ENCODE measurements at places on chromosomes 2 and 18.

DNA sequence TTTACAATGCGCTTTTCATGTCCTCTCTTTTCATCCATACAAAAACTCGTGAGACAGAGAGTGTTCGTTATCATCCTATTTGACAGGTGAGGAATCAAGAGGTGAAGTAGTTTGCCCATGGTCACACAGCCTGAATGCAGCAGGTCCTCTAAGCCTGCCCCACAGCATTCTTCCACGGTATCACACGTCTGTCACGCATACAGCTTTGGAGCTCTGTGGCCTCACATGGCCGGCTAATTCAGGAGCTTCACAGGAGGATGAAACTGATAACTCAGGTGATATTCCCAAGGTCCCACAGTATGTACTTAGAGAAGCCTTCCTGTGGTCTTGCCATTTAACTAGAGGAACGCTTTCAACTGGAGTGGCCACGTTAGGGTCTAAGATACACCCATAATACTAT is 59.0 kb downstream of the MYO5B start:
- no peak for DNase-seq

DNA sequence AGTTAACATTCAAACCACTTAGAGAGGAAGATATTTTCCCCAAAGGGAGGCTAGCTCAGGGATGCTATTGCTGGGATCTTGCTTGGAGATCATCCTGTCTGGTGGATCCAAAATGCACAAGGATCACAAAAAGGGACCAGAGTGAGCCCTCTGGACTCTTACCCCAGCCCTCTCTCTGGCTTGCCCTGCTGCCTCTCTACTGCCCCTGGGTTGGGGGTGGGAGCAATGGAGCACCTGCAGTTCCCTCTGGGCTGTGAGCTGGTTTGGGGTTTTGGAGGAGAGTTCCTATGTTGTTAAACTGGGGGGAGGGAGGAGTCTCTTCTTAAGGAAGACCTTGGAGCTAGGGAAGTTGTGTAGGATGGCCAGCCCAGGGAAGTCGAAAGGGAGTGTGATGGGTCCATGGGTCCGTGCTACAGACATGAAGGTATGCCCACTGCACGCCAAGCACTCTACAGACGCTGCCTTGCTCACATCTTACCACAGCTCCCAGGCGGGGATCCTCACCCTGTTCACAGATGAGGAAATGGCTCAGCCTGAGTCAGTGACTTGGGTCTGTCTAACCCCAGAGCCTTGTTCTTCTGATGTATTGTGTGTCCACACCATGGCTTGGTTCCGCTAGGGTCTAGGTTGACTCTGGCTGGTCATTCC is 3.8 kb downstream of the LBH start:
- peak; percentile 86 for DNase-seq

DNA sequence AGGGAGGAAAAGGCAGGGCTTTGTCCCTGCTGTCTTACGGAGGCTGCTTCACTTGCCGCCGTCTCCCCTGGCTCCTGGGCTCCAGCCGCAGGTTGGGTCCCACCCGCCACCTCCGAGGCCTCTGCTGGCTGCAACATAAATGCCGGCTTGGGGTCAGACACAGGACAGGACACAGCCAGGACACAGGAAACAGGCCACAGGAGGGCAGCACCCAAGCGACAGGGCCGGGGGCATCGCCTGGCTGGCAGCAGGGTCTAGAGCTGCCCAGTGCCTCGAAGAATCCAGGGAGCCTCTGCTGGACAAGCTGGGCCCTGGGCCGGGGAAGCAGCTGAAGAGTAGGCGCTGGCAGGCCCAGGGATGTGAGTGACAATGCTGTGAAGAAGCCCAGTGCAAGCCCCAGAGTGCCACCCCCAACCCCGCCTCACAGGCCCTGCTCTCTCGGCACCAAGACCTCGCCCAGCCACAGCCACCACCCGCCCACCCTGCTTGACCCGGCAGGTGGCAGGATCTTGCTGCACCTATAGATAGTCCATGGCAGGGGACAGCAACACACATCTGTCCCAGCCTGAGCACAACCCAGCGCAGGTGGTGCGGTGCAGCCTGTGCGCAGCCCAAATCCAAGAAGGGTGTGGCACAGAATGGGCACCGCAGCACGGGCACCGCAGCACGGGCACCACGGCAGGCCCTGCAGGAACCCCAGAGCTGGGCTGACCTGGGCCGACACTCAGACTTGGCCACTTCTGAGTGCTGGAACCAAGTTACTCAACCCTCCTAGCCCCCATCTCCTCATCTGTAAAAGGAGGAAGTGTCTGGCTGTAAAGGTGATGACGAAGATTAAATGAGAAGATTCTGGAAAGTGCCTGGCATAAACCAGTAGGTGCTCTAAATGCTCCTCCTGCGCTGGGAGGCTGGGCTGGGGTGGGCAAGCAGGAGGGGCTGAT is 55.6 kb downstream of the BIN1 start:
- no peak for DNase-seq

GRCh38 chr2:48674933-48675332 is 57.3 kb downstream of the GTF2A1L start:
- no peak for DNase-seq

GRCh38 chr2:23939987-23940717 is at the start of gene UBXN2A:
TSS of gene UBXN2A (plus strand) at chr2:23940463. CDS start at chr2:23958315, 17,852 bp downstream.
- DNase-seq: peak; percentile 79

DNA sequence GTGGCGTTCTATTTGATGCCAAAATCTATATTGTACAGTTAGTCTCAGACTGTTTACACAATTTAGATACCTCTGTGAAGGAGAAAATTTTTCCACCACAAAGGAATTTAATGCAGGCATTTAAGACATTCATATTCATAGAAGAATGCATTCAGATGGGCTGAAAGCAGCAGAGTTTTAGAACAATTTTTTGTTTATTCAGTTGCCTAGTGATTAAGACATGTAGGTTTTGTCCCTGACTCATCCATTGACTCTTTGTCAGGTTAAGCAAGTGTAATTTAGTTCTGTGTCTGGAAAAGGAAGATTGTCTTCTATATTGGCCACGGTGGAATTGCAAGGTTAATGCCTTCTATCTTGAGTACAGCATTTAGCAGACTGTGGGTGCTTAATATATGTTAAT is 515.0 kb downstream of the PARD3B start:
- DNase-seq: no peak

DNA sequence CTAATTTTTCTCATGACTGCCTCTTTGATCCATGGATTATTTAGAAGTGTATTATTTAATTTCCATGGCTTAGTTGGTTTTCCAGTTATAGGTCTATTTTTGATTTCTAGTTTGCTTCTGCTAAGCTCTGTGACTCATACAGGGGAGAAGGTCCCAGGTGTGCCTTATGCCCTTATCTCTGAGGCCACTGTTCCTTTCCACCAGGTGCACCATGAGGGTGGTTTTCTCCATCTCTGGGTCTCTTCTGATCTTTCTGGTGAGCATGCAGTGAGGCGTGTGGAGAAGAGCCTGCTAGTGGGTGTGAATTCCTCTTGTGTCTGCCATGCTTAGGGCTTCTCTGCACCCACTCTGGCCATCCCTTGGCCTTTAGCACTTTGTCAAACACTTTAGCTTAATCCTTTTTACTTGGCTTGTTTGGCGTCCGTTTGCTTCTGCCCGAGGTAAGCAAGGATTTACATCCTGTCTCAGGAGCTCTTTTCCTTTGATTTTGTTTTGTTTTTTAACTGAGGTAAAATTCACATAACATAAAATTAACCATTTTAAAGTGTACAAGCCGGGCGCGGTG is 129.8 kb upstream of the ARL4C start:
- DNase-seq: no peak

DNA sequence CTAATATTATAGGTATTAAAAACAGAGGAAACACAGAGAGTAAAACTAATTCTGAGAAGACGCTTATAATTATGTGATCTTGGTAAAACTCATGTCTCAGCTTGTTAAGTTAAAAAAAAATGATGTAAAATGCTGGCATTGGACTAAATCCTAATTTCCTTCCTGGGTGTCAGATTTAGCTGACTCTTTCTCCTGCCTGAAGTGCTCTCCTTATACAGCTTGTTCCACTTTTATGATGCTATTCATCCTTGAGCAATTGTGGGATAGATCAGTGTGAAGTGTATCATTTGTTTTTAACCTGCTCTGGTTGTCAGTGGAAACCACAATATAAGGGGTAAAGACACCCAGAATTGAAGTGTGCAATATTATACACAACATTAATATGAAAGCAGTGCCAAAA is 84.9 kb downstream of the EFEMP1 start:
- DNase-seq: no peak

- DNase-seq: no peak
Measured at GRCh38 chr2:158011055-158011771, 90.5 kb upstream of the UPP2 start.

GRCh38 chr2:240556553-240557100 is 1.2 kb downstream of the ANKMY1 start:
- DNase-seq: peak; percentile 82

GRCh38 chr2:141029428-141030078 is 1101.3 kb downstream of the LRP1B start:
- DNase-seq: no peak

DNA sequence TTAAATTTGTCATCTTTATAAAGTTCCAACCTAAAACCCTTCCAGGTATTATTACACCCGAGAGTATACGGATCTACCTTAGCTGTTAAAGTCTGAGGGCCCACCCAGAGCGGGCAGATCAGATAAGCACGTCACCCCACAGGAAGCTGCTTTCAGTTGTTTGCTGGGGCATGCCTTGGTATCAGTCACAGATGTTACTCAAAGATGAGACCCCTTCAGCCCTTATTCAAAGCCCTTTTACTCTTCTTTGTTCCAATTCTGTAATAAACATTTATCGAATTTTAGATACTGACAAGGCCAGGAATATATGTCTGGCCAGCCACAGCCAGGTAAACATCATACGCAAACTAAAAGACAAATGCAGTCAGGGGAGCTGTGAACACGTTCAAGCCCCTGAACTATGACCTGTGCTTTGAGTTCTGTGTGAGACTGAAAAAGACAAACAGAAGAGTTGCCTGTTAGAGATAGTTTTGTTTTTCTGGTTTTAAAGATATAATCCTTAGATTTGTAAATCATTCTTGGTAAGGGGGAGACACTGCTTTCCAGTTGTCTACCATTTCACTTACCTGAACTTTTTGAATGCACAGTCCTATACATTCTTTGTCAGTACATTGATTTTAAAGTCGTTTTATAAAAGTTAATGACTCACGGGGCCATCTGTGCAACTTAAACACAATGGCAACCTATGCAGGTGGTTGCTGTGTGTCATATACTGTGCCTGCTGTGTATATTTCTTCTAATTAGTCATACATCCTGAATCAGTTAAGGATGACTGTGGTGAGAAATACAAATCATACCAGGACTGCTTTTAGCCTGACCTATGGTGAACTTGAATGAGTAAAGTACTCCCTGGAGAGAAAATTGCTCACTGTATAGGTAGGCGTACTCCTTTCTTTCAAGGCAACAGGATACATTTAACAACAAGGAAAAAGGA is 100.5 kb upstream of the ITPRID2 start:
- DNase-seq: peak; percentile 52

DNA sequence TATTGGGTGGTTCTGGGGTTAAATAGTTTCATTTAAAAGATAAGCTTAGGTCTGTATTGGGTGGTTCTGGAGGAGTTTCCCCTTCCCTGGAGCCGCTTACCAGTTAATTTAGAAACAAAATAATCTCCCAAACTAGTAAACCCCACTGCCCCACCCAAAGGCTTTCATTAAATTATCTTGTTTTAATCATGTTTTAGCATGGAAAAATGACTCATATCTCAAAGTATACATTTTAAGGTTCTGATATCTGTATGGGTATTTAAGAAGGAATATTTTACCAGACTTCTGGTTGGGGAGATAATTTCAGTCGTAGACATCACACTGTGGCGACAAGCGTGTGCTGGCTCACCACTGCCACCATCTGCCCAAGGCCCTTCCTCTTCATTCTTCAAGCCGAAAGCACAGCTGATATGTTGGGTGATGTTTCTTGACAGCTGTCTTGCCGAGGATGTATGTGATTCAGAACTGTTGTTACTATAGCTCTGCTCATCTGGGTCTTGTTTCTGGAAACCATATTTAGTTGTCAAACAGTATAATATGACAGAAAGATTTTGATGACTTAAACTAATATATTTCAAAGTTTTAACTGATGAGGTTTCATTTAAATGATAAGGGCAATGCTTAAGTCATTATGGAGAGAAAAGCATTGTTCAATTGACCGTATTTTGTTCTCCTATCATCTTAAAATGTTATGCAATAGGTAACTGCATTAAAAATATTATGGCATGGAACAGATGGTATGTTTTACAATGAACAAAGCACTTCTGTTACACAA is 5.1 kb downstream of the FIGLA start:
- DNase-seq: peak; percentile 63

- DNase-seq: no peak
Measured at GRCh38 chr2:221493391-221493790, 78.7 kb downstream of the EPHA4 start.

- DNase-seq: no peak
Measured at GRCh38 chr2:51620796-51621195, 588.9 kb upstream of the NRXN1 start.

GRCh38 chr2:127527001-127527804 is 914 bp upstream of the IWS1 start:
- no peak for DNase-seq

- DNase-seq: no peak
Measured at GRCh38 chr2:134235510-134236144, 18.2 kb upstream of the MGAT5 start.

DNA sequence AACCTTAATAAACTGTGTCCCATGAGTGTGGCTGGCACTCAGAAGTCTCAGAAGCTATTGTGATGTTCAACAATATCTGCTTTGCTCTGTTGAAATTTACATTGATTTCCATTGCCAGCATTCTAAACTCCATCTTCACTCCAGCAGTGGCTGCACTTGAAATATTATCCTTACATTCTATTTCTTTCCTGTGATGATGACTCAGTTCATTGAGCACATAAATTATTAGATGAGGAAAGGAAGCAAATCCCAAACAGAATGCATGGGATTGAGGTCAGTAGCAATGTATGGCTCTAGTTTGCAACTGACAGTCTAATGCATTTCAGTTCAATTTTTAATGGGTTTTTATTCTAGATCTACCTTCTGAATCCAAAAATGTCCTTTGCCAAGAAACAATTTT is 92.4 kb upstream of the TTN start:
- no peak for DNase-seq

DNA sequence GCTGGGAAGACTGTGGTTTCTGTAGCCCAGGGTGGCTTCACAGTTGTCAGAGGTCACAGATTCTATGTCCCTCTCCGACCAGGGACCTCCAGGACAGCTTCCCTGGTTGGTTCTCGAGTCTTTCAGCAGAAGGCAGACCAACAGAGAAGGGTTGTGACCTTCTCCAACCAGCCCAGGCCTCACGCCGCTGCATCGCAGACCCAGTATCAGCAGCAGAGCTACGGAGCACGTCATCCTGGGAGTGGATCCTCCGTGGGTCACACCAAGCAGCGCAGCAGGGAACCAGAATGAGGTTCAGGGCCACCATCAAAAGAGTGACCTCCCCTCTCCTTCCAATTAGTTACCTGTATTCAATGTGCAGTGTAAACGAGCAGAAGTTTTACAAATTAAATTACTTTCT is 49.3 kb downstream of the ST3GAL5 start:
- DNase-seq: no peak

- DNase-seq: no peak
Measured at GRCh38 chr2:224884188-224884587, 158.1 kb downstream of the DOCK10 start.

- DNase-seq: no peak
Measured at GRCh38 chr2:221883976-221884375, 311.9 kb upstream of the EPHA4 start.
